Bronchial epithelial cell (primary cell): ENCODE measurements at places on chromosomes 2 and 18.

- peak; percentile 36 for DNase-seq
These were observed 110.2 kb downstream of the EPHA4 start for GRCh38 chr2:221461901-221462300.

DNA sequence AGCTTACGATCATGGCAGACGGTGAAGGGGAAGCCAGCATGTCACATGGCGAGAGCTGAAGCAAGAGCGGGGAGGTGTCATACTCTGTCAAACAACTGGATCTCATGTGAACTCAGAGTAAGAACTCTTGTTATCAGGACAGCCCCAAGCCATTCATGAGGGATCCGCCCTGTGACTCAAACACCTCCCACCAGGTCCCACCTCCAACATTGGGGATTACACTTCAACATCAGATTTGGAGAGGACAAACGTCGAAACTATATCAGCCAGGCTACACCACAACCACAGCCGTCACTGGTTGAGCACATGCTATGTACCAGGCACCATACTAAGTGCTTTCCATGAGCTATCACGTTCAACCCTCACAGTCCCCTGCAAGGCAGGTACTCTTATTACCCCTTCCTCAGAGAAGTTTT is 293.8 kb downstream of the PRKCE start:
- DNase-seq = no peak

- DNase-seq = peak; percentile 18
These were observed 27.4 kb upstream of the MBOAT2 start for GRCh38 chr2:9030841-9031240.

DNA sequence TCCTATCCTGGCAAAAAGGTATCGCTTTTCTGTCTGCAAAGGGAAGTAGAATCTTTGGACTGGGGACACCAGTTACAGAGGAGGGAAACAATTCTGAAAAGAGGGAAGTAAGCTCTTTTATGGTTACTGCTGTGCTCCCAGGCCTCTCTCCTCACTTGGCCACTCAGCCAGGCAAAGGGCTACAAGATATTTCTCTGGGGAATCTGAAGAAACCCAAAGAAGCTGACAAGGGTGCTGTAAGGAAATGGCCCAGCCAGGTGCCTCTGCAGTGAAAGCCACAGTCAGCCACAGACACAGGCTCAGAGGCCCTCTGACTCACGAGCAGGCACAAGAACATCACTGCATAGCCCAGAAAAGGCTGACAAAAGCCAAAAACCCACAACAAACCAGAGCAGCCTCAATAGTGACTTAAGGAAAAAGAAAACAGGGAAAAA is 5.8 kb downstream of the HDLBP start:
- DNase-seq = peak; percentile 60

GRCh38 chr2:173785813-173786212 is 179.4 kb downstream of the SP3 start:
- no peak for DNase-seq

DNA sequence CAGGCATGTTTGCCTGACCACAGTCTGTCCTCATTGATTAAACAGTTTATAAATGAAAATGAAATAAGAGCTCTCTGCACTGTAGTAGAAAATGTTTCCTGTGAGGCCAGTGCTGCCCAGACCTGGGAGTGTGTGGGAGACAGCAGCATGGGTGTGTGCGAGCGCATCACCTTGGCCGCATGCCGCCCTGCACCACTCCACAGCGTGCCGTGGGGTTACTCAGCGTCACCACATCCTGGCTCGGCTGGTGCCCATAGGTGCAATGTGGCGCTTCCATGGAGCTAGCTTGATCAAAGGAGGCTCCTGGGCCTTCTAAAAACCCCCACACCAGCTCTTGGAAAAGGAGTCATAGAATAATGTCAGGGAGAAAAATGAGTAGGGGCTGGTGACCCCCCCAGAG is 76.0 kb upstream of the EPC2 start:
- DNase-seq = no peak

GRCh38 chr2:47070155-47070919 is 84.8 kb downstream of the STPG4 start:
- DNase-seq = no peak

GRCh38 chr2:200369886-200370285 is 63.4 kb downstream of the SPATS2L start:
- DNase-seq = peak; percentile 63

- DNase-seq = no peak
These were observed 192.5 kb downstream of the NDUFA10 start for GRCh38 chr2:239832490-239833268.

DNA sequence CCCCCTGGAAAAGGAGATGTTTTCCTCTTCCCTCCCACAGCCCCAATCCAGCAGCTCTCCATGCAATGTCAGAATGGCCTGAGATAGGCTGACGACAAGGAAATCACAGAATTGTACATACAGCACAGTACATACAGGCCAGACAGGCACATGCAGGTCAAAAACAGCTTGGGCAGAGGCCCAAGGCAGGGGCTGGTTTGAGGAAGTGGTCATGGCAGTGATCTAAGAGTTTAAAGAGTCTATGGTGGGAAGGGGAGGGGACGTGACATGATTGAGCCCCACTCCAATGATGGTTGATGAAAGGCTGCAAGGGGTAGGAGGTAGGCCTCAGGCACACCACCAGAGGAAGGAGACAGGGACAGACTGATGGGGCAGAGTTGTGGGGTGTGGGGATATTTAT is 4.3 kb downstream of the DCTN1 start:
- DNase-seq = no peak

DNA sequence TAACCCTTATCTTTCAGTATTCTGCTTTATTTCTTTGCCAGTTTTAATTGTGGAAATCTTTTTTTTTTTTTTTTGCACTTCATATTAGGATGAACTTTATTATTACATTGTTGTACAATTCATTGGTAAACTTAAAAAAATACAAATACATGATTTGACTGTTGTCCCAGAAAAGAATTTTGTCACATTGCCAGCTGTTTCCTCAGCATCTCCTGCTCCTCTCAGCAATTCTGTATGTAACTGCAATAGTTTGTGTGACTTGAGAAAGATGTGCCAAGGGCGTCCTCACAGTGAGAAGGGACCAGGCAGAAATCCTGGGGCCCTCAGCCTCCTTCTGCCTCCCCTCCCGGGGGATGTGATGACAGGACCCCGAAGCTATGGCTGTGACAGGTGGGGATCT is 254.4 kb downstream of the NBAS start:
- no peak for DNase-seq

- no peak for DNase-seq
These were observed 66.8 kb upstream of the MC2R start for GRCh38 chr18:13982126-13982525.

DNA sequence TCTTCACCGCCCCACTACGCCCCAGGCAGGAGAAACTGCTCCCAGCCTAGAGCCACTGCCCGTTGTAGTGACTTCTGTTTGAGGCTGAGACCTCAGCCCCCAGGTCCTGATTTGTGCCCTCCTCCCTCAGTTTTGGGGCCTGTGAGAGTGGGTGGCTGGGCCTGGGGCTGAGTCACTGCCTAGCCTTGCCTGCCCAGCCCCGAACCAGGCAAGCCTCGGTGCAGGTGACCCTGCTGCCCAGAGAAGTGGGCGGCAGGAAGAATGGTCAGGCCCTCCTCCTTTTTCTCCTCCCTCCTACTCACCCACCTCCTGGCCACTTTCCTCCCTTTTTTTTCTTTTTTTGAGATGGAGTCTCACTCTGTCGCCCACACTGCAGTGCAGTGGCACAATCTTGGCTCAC is 66.6 kb downstream of the ZFP36L2 start:
- DNase-seq = no peak

GRCh38 chr2:142010477-142011270 is 120.1 kb downstream of the LRP1B start:
- no peak for DNase-seq

DNA sequence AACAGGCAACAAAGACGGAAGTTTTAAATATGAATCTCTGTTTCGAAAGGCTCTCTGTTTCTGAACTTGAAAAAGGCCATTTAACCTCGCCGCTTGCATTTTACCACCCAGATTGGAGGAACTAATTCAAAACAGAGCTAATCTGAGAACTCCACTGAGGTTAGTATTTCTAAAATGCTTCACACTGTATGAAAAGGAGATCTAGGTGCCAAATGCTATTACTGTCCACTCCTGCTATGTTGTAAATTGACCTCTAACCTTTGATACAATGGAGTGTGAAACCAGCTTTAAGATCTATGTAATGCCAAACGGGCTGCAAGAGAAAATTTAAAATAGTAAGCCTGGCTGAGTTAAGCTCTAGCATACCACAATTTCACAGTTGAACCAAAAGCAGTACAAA is 364.5 kb downstream of the IRS1 start:
- DNase-seq = no peak

DNA sequence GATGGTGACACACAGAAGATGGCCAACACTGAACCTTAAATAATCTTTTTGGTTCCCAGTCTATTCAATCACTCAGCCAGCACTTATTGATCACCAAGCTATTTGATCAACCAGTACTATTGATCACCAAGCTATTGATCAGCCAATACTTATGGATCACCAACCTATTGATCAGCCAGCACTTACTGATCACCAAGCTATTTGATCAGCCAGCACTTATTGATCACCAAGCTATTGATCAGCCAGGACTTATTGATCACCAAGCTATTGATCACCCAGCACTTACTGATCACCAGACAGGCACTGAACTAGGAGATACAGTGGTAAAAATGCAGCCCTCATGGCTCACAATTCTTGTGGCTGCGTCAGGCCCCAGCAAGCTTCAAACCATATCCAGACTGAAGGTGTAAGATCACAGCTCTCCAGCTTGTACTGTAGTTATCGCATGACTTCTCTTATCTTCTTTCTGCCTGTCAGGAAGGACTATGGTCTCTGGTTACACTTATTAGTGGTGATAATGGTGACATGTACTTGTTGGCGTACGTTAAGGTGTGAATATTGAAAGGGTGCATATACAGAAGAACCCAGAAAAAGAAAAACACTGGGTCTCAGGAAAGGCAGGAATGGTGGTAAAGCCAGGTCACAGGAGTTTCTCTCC is 18.4 kb upstream of the B3GNT2 start:
- DNase-seq = no peak

DNA sequence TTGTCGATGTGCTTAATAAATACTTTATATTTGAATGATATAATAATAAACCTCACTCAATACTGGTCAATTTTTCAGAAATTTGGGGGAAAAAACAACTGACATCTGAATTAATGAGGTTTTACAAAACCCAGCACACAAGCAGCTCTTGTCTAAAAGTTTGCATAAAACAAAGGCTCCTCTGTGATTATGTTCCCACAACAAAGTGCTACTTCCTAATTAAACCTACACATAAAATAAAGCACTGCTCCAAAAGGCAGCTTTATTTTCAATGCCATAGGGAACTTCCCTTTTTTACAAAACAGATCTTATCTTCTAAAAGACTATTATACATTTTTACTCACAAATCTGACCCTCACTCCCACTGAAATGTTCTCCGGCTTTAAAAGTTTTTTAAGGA is 47.1 kb downstream of the LAMA1 start:
- no peak for DNase-seq

- peak; percentile 15 for DNase-seq
These were observed 402.8 kb upstream of the DSEL start for GRCh38 chr18:67919316-67919715.

DNA sequence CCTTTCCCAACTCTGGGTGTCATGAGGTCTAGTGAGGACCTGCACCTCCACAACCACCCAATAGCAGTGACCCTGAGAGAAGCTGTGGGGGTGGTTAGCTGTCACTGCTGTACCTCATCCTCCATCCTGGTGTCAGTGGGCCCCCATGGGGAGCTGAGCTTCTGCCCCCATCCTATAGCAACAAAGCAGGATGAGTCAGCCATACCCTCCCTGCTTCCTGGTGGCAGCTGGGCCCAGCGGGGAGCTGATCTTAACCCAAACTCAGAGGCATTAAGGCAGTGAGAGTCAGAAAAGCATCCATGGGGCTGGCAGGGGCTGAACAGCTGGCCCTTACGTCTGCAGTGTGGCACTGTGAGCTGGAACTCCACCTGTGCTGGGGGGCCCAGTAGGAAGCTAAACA is 247.8 kb upstream of the HDAC4 start:
- DNase-seq = no peak

- DNase-seq = no peak
These were observed 1.5 kb upstream of the NR4A2 start for GRCh38 chr2:156333951-156334495.

DNA sequence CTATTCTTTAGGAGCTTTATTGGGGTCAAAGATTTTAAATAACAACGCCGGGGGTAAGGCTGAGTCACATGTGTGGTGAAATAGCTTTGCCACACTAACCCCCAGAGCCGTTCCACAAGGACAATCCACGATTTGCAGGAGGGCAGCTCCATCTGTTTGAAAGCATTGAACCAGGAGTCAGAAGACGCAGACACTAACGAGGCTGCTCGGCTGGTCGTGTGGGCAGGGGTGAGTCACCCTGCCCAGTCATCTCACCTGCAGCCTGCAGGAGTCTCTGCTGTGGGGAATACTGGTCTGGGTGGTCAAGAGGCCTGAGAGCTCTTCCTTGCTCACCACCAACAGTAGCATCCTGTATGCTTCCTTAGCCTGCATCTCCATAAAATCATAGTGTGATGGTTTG is 149.2 kb upstream of the NCK2 start:
- DNase-seq = peak; percentile 74

DNA sequence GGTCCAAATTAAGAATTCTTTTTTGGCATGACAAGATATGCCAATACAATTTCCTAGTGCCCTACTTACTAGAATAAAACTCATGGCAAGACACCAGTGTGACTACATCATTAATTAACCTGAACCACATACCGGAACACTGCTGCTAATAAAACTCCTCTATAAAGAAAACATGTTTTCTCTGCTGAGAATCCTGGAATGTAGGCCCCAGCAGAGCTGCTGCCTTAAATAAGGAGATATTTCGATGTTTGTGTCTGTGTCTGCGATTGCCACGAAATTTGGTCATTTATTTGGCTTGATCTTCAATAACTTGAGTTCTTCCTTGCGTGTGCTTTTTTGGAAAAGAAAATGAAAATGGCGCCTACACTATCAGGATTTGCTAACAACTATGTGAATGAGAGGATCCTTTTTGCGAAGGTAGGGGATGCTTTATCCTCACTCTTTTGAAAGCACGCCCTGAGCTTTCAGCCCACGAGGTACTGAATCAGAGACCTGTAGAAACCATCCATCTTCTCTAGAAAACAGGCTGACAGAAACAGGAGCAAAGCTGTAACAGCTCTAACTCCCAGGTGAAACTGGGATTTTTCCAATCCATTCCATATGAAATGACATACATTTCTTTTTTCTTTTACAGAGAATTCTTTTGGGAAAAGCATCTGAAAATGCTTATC is 27.0 kb downstream of the KLF7 start:
- no peak for DNase-seq

GRCh38 chr2:203914546-203915182 is 21.9 kb upstream of the ICOS start:
- DNase-seq = no peak

- no peak for DNase-seq
These were observed 149.0 kb downstream of the PXDN start for GRCh38 chr2:1595274-1595673.

- DNase-seq = no peak
These were observed 669 bp upstream of the PIKFYVE start for GRCh38 chr2:208265371-208265800.

GRCh38 chr2:227407591-227408151 is 19.9 kb upstream of the SCYGR1 start:
- no peak for DNase-seq
